Activated naive CD4-positive, alpha-beta T cell treated with anti-CD3 and anti-CD28 coated beads, Interleukin-2, amount 50 U/mL, for 16 hours (primary cell): ENCODE measurements at places on chromosomes 11 and 22.

DNA sequence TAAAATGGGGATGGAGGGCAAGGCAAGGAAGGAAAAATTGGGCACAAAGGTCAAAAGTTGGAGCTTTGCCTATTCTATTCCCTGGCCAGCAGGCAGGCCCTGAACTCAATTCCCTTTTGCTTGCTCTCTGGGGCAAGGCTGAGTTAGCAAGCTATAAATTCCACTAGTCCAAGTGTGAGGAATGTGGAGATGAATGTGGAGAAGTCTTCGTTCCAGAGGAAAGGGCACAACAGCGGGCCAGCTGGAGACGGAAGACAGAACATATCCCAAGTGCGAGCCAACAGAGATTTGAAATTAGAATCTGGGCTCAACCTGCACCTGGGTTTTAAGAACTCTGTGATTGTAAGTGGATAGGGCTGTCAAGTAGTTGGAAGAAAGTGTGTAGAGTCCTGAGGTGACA lies 29.5 kb upstream of the FZD4 start:
- no peak for DNase-seq

DNA sequence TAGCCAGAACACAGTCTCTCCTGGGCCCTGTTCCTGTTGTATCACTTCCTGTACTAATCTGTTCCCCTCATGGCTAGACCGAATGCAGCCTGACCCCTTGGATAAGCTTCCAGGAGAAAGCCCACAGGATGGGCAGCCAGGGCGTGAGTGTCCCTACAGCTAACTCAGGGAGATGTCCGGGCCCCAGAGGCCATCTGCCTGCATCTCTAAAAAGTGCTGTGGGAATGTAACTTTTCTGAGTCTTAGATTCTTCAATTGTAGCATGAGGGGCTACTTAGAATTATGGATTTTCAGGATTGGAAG lies 7.7 kb upstream of the MALAT1 start:
- no peak for DNase-seq

- no peak for DNase-seq
These were observed 8.4 kb downstream of the MSANTD2 start for GRCh38 chr11:124791626-124792341.

- no peak for DNase-seq
These were observed 206.8 kb upstream of the NTM start for GRCh38 chr11:131163613-131164012.

GRCh38 chr11:120236169-120237107 lies 3.5 kb upstream of the POU2F3 start:
- no peak for DNase-seq

DNA sequence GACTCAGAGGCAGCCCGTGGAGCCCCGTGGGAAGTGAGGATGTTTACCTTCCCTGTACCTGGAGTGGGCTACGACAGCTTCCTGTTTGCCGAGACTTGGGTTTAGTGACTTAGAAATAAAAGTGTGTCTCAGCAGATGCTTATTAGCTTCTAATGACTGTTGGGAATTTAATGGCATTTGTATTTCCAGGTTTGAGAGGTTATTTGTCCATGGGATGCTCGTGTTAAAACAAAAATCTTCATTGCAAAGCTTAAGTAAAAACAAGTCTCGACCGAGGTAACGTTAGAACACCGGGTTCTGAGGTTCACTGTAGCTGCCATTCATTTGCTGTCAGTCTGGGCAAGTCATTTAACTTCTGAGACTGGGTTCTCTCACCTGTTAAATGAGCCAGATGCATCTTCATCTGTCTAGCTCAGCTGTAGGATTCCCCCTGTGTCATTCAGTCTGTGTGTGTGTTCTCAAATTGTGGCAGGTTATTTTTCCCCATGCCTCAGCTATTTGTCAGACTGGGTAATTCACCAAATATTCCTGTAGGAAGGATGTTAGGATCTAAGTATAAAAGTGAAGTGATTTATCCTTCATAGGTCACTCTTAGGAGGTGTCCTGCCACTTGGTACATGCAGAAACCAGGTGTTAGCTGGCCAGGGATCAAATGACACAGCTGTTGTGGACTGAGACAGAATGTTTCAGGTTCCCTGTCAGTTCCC lies 791 bp downstream of the EI24 start:
- peak; percentile 19 for DNase-seq

GRCh38 chr22:39545386-39546365 lies 13.1 kb upstream of the RPS19BP1 start:
- peak; percentile 69 for DNase-seq

DNA sequence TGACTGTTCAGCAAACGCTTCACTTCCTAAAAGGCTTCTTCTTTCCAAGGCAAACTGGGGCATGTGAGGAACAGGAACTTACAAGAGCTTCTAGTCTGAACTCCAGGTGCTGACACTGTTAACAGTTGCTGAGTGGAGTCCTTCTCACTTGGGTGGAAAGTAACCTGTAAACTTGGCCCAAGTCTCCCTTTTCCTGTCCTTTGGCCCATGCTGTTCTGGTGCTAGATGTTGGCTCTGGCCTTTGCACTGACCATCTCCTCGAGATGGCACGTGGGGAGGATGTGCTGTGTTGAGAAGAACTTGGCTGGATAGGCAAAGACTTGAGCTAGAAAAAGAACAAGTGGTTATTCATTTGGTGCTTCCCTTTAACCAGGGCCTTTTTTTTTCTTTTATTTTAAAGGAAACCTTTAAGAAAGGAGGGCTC lies 53.6 kb downstream of the PTPRJ start:
- no peak for DNase-seq

DNA sequence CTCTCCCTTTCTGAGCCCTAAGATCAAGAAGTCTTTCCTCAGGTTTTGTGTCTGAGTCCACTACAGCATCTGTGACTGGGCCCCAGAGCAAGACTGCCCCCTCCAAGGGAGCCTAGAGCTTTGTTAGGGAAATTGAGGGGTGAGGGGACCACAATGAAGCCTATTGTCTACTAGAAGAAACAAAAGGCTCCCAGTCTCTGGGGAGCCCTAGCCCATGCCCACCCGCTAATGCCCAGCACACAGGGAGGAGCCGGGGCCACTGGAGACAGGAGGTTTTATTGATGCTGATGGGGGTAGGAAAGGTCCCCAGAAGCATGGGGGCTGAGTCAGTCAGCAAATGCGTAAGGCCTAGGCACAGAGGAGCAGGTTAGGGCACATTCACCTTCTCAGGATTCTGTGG lies 14.0 kb downstream of the RHOG start:
- DNase-seq: no peak

DNA sequence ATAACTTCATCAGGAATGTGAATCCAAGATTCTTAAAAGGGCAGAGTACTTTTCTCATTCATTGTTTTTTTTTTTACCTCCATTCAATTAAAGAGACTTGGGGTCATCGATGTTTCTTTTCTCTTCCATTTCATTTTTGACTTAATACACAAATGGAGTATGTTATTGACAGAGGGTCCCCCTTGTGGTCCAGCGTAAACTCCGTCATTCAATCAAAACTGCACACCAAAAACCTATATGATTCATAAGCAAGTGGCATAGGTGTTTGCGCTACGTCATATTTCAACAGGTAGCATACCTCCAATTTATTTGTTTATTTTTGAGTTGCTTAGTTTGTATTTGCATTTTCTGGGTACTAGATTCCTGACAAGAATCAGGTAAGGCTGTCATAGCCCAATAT lies 12.7 kb upstream of the FOLH1 start:
- DNase-seq: no peak

GRCh38 chr11:116532066-116532465 lies 240.7 kb downstream of the BUD13 start:
- DNase-seq: no peak

- no peak for DNase-seq
These were observed 35.8 kb downstream of the NRXN2 start for GRCh38 chr11:64687204-64687603.

DNA sequence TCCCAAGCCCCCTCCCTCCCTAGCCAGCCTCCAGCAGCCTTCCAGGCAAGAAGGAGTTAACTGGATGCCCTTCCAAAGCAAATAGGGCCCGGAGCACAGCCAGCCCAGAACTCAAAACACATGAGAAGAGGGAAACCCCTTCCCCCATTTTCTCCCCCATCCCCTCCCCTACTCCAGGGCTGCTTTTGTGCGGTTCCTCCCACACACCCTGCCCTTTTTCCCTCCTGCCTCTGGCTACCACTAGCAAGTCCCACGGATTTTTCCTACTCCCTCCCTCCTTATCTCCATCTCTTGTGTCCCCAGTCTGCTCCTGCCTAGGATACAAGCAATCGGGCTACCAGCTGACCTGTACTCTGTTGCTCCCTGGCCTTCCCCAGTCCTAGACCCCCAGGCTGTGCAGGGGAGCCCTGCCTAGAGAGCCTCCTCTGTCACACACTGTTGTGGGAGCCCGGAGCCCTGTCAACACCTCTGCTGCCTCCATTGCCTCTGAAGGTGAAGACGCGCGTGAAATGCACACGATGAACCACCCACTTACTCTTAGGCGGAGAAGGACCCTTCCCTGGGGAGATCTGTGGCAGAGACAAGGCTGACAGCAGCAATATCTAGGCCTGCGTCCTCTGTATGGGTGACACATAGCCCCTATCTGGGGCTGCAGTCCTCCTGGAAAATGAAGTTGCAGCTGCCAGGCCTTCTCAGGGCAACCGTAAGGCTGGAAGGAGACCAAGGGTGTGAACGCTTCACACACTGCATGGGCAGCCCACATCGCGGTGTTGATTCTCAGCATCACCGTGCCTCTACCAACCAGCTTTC lies 282.8 kb downstream of the MN1 start:
- no peak for DNase-seq

DNA sequence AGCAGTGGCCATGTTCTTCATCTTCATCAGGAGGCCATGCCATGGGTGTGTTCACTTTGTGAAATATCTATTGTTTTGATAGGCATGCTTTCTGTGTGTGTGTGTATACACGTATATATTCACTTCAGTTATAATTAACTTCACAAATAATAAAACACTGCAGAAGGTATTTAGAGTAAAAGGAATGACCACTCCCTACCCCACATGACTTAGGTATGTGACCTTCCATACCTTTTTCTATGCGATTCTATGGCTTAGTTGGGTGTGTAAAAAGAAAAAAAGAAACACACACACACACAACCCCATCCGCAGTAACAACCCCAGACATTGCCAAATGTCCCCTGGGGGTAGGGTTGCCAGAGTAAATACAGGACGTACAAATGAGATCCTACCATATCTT lies 72.0 kb downstream of the CYTH4 start:
- no peak for DNase-seq

- peak; percentile 76 for DNase-seq
These were observed 2.2 kb downstream of the BCR start for GRCh38 chr22:23182309-23183060.

GRCh38 chr11:96905663-96906062 lies 515.9 kb downstream of the JRKL start:
- DNase-seq: no peak

GRCh38 chr22:30751529-30751928 lies 56.9 kb downstream of the OSBP2 start:
- DNase-seq: no peak

- no peak for DNase-seq
These were observed 348.1 kb downstream of the ETS1 start for GRCh38 chr11:128239306-128239705.

DNA sequence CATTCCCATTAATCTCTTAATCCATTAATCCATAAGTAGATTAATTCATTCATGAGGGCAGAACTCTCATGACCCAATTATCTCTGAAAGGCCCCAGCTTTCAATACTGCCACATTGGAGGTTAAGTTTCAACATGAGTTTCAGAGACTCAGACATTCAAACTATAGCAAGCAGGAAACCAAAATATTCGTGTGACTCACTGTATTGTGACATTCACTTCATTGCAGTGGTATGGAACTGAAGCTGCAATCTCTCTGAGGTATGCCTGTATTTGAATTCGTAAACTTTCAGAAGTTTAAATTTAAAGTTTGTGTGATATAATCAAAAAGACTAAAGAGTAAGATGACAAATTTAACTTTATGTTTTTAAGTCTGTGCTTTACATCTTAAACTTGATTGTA lies 2.9 kb upstream of the OR52J3 start:
- DNase-seq: no peak

DNA sequence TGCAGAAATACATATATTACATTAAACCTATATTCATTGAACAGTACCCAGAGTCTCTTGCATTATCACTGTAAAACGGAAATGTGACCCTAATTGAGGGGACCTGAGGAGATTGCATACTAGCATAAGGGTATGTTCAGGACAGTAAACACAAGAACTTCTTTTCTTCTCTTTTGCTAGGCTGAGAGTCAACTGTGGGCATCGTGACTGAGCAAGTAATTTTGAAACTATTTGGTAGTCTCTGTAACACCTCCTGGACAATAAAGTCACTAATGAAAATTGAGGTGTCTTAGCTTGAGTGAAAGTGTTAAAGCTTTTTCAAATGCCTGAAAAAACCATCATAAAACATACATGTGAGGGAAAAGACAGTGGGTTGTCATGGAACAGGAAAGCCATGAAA lies 90.9 kb downstream of the PDHX start:
- no peak for DNase-seq

DNA sequence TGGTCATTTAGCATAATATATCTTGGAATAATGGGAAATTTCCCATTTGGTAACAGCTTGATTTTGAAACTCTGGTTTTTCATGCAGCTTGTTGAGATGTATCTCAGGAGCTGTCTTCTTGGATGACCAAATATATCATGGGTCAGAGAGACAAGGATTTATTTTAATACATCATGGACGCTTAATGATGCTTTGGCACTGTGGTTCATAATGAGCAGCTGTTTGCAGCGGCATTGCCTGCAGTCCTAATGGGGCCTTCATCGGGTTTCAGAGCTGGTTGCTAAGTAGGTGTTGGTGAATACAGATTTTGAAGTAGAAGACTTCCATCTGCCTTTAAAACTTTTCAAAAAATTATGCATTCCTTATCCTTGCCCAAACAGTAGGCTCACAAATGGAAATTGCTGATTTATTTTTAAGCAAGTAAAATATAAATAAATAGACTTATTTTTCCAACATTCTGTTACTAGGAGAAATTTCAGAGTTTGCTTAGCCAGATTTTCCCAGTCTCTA lies 389.5 kb upstream of the FAT3 start:
- DNase-seq: no peak

DNA sequence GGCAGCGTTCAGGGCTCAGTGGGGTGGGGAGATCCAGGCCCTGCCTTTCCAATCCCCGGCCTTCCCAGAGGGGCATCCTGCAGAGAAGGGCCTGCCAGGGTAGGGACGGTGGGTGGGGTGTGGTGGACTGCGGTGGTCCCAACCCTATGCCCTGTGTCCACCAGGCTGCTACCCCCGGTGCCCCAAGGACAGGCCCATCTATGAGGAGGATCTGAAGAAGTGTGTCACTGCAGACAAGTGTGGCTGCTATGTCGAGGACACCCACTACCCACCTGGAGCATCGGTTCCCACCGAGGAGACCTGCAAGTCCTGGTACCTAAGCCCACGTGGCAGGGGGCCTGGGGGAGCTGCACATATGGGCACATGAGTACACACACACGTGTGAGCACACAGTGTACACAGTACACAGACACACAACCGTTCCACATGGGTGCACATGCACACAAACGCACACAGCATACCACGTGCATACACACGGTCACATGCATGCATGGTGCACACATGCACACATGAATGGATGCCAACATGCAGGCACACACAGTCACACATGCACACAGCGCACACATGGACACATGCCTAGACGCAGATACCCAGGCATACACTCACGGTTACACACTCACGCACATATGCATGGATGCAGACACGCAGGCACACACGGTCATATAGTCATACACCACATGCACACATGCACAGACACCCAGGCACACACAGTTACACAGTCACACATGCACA lies 16.1 kb downstream of the MUC2 start:
- no peak for DNase-seq
